Right kidney (tissue), 9 donors: ENCODE measurements at places on chromosomes 2 and 18.

- DNase-seq = no peak
Observed at GRCh38 chr2:173126819-173127218, 51.2 kb downstream of the MAP3K20 start.

DNA sequence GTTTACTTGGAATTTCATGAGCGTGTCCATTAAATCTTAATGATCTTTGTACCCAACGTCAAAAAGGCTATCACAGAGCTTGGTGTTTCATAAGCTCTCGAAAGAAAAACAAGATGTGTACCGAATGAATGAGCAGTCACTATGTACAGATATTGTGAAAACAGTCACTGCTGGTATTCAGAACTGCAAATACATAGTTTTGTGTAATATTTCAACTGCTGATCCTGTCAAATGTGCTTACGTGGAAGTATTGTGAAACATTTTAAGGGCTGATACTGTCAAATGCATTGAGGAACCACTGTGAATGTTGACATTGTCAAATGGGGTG, 184.2 kb upstream of the KLHL29 start:
- DNase-seq = no peak

DNA sequence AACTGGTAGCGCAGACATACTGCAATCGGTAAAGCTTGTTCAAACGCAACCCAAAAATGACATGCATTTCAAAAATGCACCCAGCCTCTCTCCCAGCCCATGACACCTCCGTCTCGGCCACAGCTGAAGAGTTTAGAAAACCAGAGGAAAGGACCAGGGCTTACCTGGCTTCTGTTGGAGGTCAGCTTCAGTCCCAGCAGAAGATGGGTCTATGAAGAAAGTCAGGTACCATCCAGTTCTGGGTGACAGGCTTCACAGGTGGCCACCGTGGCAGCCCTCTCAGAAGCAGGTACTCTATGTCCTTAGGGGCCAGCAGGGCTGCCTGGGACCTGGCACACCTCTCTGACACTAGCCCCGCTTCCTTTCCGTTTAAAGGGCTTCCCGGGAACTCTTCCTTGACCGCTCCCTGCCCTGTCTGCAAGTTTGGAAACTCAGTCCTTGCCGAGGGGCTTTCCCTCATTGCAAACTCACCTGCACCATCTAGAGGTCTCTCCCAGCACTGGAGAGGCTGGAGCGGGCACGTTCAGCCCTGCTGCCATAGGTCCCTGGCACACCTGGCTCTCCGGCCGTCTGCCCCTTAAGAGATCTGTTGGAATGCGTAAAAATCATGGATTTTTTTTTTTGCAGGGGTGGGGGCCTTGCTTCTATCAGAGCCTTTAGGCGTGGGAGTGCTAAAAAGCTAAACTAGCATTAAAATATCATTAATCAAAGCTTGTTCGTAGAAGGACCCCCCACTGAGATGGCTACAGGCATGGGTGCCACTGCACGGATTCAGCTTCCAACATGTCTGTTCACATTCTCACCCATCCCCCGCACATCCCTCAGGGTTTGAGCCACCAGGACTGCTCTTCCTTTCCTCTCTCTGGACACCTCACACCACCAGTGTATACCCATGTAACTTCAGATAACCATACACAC, at the start of gene EDAR:
TSS of gene EDAR (minus strand) at position 425 of the 918 bp plus-strand sequence. CDS start 58,206 bp downstream, outside the sequence.
- peak; percentile 65 for DNase-seq

GRCh38 chr2:140436936-140437335, 1656.7 kb upstream of the NXPH2 start:
- DNase-seq = no peak

- no peak for DNase-seq
Observed at GRCh38 chr2:208352644-208353567, 53.7 kb upstream of the PTH2R start.

GRCh38 chr2:137161250-137161649, 395.9 kb downstream of the THSD7B start:
- DNase-seq = no peak

- no peak for DNase-seq
Observed at GRCh38 chr2:216858312-216858711, 1.6 kb downstream of the TNP1 start.

DNA sequence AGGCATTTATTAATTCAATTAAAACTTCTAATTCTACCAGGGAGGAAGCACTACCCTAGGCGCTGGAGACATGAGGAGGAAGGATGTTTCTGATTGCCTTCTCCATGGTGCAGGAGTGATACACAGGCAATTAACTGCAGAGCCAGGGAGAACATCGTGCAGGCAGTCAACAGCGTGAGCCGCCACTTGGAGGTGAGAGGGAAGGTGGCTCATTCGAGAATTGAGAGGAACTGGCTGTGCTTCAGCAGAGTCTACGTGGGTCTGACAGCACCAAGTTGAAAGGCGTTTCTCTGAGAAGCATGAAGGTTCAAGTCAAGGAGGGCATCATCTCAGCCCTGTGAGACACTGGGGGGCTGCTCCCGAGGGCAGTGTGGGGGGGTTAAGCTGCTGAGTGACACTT, 388.7 kb upstream of the MYT1L start:
- no peak for DNase-seq

GRCh38 chr18:3584897-3585460, 135.0 kb downstream of the TGIF1 start:
- DNase-seq = no peak

DNA sequence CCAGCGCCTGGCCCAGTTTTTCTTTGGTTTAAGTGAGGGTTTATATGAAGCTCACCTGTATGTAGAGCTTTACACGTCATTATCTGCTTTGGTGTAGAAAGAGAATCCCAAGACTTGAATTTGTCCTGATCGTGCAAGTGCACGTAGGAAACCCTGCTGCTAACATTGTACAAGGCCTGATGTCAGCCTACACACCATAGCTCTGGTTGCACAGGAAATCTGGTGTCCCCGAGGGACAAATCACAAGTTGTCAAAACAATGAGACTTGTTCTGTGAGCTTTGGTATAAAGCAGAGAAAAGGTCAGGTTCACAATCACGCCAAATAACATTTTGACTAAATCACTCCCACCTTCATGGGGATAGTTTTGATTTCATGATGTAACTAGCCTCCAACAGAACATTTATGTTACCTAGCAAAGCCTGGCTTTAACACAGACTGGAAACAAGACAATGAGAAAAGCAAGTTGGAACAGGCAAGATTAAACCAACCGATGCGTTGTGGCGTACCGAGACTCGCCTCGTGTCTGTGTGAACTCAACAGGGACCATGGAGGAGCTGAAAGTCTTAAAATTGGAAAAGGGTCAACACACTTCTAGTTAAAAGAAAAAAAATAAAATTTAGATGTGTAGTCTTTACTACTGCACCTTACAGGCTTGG, 41.4 kb downstream of the ZAP70 start:
- DNase-seq = no peak

- no peak for DNase-seq
Observed at GRCh38 chr18:49819823-49820671, 6.7 kb upstream of the ACAA2 start.

GRCh38 chr2:190986221-190986953, 27.6 kb downstream of the STAT1 start:
- no peak for DNase-seq

- no peak for DNase-seq
Observed at GRCh38 chr2:55842046-55842445, 81.5 kb downstream of the EFEMP1 start.

- no peak for DNase-seq
Observed at GRCh38 chr2:203361922-203362321, 33.7 kb downstream of the ABI2 start.

- no peak for DNase-seq
Observed at GRCh38 chr18:40049716-40050115, 1905.3 kb upstream of the PIK3C3 start.

- no peak for DNase-seq
Observed at GRCh38 chr2:39512434-39512935, 75.4 kb upstream of the MAP4K3 start.

DNA sequence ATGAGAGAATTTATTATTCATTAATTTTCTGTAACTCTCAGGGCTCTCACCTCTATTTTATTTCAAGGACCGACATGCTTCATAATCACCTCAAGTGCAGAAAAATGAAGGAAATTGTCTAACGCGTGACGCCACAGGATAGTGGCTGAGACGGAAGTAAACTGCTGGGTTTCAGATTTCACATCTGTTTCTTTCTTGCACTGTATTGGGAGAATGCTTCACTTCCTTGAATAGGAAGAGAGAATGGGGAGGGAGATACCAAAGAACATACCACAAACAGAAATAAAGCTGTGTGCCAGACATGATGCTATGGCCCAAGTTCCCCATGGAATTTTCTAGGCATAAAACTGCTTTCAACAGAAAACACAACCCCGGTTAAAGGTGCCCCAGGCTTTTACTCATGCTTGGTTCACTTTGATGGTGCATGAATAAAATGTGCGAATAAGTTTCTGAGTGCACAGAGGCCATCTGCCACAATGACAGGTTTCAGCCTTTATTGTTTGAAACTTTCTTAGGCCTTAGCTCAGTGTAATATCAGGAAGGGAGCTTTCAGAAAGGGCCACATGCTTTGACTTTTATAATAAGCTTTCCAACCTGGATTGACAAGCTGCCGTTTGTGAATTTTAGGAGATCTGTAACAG, 1116.4 kb downstream of the SOCS6 start:
- DNase-seq = no peak

DNA sequence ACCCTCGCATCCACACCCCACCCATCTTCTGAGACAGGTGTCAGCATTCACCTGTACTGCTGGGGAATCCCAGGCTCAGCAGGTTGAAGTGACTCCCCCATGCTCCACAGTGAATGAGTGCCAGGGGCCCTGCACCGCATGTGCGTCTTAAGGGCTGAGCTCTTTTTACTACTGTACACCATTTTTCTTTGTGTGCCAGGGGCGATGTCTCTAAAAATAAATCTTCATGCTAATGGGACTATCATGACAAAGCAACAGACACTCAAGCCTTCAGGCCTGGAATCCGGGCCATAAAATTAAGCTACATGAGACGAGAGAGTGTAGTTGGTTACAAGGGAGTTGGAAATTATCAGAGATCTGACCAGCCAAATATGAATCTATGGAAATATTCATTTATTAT, 294.8 kb downstream of the LPIN1 start:
- DNase-seq = no peak

DNA sequence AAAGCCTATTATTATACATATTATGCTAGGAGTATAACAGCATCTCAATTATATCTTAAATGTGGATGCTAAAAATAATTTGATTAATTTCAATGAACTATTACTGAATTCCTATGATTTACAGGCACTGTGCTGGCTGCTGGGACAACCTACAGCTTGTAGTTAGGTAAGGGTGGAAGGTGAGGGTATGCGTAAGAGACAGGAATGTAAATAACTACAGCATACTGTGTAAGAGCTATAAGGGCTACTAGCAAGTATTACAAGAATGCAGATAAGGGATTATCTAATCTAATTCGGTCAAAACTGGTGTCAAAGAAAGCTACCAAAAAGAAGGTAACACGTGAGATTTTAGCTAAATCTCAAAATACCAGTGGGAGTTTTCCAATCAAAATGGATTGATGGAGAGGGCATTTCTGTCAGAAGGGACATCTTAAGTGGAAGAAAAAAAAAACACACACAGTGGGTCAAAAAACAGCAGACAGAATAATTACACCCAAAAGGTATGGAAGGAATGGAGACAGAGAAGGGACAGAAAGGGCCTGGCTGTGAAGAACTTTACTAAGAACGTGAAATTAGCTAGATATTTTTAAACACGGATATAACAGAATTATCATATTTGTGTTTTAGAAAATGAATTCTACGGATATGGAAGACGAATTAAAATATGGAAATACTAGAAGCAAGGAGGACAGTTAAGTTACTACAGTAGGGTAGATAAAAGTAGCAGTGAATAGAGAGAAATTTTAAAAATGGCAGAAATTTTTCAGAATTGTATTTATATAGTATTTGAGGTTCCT, 47.1 kb downstream of the STRN start:
- no peak for DNase-seq

GRCh38 chr2:100879296-100879695, 59.4 kb downstream of the NPAS2 start:
- DNase-seq = no peak

GRCh38 chr2:150732064-150732463, 244.6 kb upstream of the RND3 start:
- DNase-seq = no peak

GRCh38 chr2:100178085-100178788, 35.8 kb upstream of the AFF3 start:
- no peak for DNase-seq

- no peak for DNase-seq
Observed at GRCh38 chr18:46419391-46420141, 237.5 kb downstream of the LOXHD1 start.

- DNase-seq = no peak
Observed at GRCh38 chr2:111995148-111995547, 59.9 kb upstream of the TMEM87B start.

GRCh38 chr2:180325416-180326120, 318.5 kb upstream of the CWC22 start:
- no peak for DNase-seq
